ENCODE measurements at places on chromosomes 1 and 21.
A peak's percentile ranks its signal among the peaks of the same experiment; 100 is the strongest.

DNA sequence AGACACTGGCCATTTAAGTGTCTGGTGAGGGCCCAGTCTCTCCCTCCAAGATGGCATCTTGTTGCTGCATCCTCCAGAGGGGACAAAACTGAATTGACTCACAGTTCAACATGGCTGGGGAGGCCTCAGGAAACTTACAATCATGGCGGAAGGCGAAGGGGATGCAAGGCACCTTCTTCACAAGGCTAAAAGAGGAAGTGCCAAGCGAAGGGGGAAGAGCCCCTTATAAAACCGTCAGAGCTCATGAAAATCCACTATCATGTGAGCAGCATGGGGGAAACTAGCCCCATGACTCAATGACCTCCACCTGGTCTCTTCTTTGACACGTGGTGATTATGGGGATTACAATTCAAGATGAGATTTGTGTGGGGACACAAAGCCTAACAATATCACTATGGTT, 280.1 kb downstream of the HHAT start:
- DNase-seq: no peak

DNA sequence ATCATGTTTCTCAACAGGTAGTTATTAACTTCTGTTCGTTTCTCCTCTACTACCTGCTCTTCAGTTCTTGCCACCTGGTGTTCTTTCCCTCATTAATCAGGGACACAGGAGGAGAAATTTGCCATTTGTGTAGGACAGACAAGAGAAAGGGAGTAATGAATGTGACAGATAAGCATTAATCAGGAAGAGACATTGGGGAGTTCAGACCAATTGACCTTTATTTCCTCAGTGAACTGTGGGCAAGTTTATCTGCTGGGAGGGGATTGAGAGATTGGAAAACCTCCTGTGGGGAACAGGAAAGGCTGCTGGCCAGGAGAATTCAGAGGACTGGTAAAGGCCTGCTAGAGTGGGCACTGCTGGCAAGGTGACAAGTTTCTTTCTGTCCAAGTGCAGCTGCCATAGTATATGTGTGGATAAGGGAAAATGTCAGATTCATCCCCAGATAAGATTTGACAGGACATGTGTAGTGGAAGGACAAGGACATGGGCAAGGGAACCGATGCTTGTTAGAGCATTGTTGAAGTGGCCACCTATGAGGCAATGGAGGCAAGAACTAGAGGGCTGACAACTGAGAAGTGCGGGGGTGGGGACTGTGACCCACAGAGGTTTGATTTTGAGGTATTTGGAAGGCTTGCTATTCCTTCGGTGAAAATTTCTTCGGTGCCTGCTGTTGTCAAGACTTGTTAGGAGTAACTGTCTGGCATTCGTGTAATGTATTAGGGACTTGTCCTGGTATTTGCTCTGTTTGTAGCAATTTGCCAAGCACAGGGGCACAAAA, 12.6 kb downstream of the SZT2 start:
- no peak for DNase-seq

DNA sequence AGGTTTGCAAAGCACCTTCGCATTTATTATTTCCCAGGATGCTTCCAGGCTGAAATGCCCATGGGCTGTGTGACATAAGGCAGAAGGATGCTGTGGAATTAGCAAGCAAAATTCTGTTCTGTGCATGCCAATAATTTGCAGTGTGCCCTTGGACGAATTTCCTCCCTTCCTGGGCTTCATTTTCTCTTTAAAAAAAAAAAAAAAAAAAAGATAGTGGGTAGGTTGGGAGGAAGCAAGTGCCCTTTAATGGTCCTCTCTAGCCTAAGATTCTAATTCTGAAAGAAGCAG, 2.5 kb upstream of the ID3 start:
- DNase-seq: no peak

DNA sequence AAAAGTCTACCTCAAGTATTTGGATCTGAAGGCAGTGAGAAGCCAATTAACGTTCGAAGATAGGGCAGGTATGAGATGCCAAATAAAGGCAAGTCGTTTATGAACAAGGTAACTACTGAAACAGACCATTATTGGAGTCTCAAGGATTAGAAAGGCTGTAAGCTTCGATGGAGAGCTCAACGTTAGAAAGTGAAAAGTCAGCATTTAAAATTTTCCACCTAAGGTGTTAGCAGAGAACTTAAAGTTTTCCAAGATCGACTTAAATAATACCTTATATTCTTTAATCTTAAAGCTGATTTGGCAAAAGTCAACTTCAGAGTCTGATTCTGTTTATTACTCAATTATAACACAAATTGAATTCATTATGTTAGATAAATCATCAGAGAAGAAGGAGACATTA, 28.1 kb downstream of the CLDN17 start:
- no peak for DNase-seq

DNA sequence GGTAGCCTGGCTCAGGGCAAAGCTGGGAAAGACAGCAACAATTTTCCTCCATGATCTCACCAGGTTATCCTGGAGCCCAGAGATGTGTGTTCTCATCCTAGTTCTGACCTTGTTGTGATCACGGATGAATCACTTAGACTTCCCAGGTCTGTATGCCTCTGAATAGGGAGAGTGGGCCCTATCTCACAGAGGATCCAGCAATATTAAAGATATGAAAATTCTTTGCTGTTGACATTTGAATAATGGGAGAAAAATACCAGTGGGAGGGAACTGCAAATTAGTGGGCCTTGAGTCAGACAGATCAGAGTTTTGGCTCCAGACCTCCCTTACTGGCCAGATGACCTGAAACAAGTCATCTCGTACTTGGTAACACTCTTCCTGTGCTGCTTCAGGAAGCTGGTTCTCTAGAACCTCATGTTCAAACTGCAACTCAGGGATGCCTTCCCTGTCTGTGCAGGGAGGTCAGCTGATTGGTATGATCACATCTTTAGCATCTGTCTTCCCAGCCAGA, 32.8 kb upstream of the RNF19B start:
- DNase-seq: no peak

DNA sequence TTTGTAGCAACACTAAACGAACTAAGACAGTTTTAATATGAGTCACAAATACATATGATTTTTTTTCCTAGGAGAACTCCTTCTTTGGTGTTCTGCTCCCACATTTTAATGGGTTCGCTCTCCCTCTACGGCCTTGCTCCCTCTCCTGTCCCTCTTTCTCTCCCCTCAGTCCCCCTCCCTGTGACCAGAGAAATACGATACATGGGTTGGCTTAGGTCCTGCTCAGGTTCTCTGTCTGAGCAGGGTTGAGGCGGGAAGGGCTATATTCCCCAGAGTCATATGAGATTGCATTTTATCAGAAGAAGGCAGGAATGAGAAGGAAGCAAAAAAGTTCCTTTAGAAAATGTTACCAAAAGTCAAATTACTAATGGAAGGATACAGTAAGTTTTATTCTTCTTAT, 44.6 kb downstream of the UBE2U start:
- no peak for DNase-seq

GRCh38 chr1:31789259-31790065, 25.3 kb upstream of the ADGRB2 start:
- DNase-seq: peak; percentile 61

DNA sequence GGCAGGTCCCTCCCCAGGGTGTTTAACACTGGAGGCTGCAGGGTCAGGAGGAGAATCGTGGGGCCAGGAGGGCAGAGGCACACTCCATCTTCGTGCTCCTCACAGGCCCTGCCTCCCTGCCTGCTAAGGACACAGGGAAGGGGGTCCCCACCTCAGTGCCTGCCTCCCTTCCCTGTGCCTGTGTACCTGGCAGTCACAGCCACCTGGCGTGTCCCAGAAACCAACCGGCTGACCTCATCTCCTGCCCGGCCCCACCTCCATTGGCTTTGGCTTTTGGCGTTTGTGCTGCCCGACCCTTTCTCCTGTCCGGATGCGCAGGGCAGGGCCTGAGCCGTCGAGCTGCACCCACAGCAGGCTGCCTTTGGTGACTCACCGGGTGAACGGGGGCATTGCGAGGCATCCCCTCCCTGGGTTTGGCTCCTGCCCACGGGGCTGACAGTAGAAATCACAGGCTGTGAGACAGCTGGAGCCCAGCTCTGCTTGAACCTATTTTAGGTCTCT, 623 bp upstream of the BGLAP start:
- no peak for DNase-seq

GRCh38 chr1:153990468-153991150, at the start of gene RPS27:
Gene RPS27, plus strand, starts transcription at chr1:153990762. Its CDS starts 35 bp downstream, at chr1:153990797.
- DNase-seq: peak; percentile 98

DNA sequence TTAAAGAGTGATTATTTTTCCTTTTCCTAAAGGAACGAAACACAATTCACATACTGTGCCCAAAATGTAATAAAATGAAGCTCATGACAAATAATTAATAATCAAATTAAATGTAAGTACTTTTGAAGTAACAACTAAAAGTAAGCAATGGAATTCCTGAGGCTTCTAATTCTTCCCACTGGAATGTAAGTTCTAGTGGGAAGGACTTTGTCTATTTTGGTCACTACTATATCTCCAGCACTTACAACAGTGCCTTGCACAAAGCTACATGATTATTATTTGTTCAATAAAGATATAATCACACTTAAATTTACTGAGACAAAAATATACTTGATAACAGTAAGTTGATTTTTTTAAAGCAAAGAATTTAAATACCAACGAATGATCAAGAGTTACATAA, 128.8 kb downstream of the COQ8A start:
- no peak for DNase-seq

- no peak for DNase-seq
These were observed 43.9 kb downstream of the TGFBR3 start for GRCh38 chr1:91842056-91842455.

DNA sequence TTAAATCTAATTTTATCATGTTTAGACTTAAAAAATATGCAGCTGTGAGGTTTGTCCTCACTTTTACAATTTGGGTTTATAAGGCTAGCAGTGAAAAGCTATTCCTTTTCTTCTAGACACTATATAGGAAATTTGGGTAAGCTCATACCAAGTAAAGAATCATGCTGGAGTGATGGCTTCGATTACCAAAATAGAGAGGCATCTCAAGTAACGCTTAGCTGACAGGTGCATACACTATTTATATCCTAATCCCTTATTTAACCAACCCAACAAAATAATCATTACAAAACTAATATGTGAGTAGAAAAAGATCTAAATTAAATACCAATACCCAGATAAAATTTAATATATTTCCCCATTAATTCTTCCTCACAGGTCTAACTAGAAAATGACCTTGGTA, 193.2 kb downstream of the LHX8 start:
- DNase-seq: no peak

- DNase-seq: no peak
These were observed 14.0 kb upstream of the HLCS start for GRCh38 chr21:36980280-36981048.

- no peak for DNase-seq
These were observed 69.6 kb downstream of the NRIP1 start for GRCh38 chr21:14995226-14995625.

GRCh38 chr1:214292322-214292721, 11.4 kb downstream of the SMYD2 start:
- no peak for DNase-seq

GRCh38 chr1:117886101-117886795, 43.2 kb downstream of the GDAP2 start:
- no peak for DNase-seq

DNA sequence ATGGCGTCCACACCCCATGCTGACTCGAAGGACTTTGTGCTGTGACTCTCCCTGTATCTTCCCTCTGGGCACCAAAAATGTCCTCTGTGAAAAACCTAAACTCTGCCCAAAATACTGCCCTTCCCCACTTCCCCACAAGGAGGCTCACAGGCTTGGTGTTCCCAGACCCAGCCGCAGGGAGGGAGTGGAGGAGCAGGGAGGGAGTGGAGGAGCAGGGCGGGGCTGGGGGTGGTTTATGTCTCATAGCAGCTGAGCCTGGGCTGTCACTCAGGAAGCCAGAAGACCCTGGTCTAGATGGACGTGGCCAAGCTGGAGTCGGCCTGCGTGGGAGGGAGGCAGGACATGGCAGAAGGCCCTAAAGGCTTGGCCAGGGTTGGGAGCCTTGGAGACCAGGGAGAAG, 461.7 kb downstream of the PTPRU start:
- DNase-seq: no peak

- no peak for DNase-seq
These were observed 17.1 kb downstream of the THEM4 start for GRCh38 chr1:151892190-151892589.

- no peak for DNase-seq
These were observed 840.0 kb upstream of the B3GALT2 start for GRCh38 chr1:194026422-194026821.

DNA sequence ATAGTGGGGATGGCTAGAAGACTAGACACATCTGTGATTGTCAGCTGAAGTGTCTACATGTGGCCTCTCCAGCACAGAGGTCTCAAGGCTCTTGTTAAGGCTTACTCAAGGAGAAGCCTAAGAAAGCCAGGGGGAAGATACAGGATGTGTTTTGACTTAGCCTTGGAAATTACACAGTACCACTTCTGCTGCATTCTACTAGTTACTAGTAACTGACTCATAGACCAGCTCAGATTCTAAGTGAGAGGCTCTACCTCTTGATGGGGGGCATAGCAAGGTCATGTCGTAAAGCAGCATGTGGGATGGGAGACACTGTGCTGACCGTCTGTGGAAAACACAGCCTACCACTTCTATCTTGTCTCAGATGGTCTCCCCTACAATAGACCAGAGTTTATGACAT, 99.5 kb downstream of the UBE2U start:
- DNase-seq: no peak

- DNase-seq: no peak
These were observed 1.8 kb upstream of the GBP5 start for GRCh38 chr1:89274411-89274857.

DNA sequence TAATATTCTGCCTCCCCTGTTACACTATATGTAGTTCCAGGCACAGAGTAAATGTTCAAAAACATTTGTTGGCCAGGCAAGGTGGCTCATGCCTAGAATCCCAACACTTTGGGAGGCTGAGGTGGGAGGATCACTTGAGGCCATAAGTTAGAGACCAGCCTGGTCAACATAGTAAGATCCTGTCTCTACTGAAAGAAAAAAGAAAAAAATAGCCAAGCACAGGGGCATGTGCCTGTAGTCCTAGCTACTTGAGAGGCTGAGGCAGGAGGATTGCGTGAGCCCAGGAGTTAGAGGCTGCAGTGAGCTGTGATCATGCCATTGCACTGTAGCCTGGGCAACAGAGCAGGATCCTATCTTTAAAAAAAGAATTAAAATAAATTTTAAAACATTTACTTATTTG, 57.6 kb upstream of the SIM2 start:
- DNase-seq: no peak

DNA sequence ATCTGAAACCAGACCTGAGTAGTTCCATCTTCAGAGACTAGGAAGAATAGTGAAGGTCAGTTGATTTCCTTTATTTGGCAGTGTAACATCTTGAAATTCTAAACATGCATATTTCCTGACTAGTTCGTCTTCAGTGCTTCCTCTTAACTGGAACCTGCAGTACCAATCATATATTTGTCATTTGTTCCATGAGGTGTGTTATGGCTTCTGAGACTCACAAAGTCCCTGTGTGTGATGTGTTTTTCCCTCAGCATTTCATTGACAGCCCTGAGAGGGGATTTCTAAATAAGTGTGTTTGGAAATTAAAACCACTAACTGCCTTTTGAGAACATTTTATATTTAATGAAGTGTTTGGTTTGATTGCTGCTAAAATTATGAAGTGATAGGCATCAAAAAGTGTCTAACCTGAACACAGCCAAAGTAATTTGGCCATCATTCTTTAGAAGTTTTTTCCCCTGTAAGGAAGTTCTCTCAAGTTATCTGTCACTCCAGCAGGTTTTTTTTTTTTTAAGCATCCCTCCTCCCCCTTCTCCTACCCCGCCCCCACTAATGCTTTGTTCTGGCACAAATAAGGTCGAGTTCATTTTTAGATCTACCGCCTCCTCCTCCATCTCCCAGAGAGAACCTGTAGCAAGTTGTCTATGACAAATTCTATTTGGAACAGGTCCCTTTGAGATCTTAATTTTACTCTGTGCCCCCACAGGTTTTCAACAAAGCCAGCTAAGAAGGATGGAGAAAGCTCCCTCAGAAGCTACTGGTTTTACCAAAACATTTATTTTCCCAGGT, 61.4 kb downstream of the TMEM200B start:
- no peak for DNase-seq
